Activated naive CD4-positive, alpha-beta T cell treated with anti-CD3 and anti-CD28 coated beads, Interleukin-2, amount 50 U/mL, for 72 hours (primary cell): ENCODE measurements at places on chromosomes 3 and 15. TPM values are rescaled to one million over a fixed set of nuclear protein-coding genes. Genes with fewer than 3 reads are reported as not detected.

GRCh38 chr15:67195305-67195704 lies 59.2 kb downstream of the AAGAB start:
- no peak for DNase-seq

The GRK7 gene
- total RNA-seq = not detected

DNA sequence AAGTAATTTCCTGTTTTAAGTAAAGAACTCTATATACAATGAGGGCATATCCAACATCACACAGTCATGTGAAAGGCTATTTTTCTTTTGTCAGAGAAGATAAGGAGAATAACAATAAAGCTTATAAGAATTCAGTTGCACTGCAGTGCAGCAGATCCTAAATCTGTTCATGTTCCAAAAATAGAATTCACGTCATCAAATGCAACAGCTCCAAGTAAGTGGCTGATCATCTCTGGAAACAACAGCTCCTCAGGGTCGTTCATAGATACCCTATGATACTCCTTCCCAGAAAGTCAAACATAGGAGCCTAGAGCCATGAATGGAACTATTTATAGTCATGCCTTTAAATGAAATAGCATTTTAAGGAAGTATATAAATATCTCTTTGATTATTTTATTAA lies 100.2 kb downstream of the FMN1 start:
- no peak for DNase-seq

- no peak for DNase-seq
These were observed 111.7 kb downstream of the FNDC3B start for GRCh38 chr3:172150913-172151650.

The TM4SF4 gene
- not detected for total RNA-seq

The SLC6A1 gene
- not detected for total RNA-seq

DNA sequence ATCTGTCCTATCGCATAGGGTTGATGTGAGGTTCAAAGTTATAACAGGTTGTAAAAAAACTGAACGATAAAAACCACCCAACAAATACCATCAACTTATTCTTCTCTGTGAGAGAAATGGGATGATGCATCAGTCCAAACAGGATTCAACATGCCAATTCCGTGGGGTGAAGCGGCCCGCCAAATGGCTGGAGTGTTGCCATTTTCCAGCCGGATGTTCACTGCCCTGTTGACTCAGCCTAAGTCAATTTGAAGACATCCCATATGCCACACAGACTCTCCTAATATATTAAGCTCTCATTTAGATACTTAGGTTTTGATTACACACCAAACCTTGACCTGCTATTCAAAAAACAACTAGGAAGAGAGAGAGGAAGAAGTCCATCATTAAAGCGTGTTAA lies 311.1 kb downstream of the VPS13C start:
- no peak for DNase-seq

GRCh38 chr15:38520035-38520434 lies 44.6 kb downstream of the RASGRP1 start:
- no peak for DNase-seq

GRCh38 chr3:34351882-34352777 lies 553.7 kb downstream of the PDCD6IP start:
- DNase-seq = no peak

GRCh38 chr3:81723732-81724313 lies 37.6 kb downstream of the GBE1 start:
- DNase-seq = no peak

The SAMMSON gene
- not detected for total RNA-seq

The FAM131A gene
- 6.8 TPM for total RNA-seq

- no peak for DNase-seq
These were observed 32.5 kb downstream of the CHAC1 start for GRCh38 chr15:40985541-40986330.

GRCh38 chr3:126202680-126203079 lies 22.3 kb upstream of the ALDH1L1 start:
- no peak for DNase-seq

The ECE2 gene
- total RNA-seq = not detected

DNA sequence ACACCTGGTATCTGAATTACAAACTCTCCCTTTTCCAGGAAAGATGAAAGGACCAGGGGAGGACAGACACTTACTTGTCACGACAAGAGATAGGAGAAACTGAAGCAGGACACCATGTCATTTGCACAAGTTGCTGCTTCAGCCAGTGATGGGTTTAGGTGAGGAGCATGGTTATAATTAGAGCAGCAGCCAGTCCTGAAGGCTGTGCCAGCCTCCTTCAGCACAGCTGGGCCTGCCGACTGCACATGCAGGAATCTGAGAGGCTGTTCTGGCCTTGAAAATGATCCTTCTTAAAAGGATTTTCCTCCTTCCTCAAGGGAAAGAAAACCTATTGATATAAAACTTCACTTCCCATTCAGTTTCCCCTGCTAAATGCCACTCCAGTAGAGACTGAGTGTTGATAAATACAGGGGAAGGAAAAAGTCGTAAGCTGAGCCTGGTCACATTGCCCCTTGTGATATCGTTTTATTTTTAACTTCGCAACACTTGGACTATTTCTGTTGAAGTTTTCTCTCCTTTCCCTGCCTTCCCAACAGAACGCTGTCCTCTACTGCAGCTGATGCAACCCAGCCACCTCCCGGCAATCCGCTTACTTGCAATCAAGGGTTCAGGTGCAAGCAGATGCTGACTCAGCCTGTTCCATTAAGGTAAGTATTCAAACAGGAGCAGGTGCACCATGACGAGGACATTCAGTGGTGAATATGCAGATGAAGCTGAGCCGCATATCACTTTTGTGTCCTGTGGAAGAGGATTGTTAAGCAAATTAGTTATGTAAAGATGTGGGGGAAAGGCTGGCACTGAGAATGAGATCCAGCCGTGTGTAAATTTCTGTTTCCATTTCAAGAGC lies at the start of gene FBXO40:
Gene FBXO40 (plus strand): TSS at position 524 of the 847 bp plus-strand sequence. CDS start 27,197 bp downstream, outside the sequence.
- DNase-seq = no peak

DNA sequence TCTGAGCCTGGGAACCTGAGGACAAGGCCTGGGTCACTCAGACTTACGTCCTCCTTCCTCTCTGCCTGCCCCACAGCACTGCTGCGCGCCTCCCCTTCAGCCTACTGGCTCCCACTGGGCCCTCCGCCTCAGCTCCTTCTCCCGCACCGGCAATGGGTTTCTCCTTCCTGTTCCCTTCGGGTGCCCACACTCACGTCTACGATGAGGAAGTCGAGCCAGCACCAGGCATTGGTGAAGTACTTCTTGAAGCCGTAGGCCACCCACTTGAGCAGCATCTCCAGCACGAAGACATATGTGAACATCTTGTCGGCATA lies 70.0 kb downstream of the EXOG start:
- no peak for DNase-seq
